ENCODE measurements at places on chromosomes 2 and 18. TPM values are rescaled to one million over a fixed set of nuclear protein-coding genes. Genes with fewer than 3 reads are reported as not detected.

The KCNG2 gene
- not detected for total RNA-seq

The CCDC121 gene
- 0.66 TPM for total RNA-seq

The GTF3C2 gene
- 86.6 TPM for total RNA-seq

The FNDC4 gene
- total RNA-seq: 0.10 TPM

The OR6B2 gene
- total RNA-seq: not detected

The FER1L5 gene
- total RNA-seq: not detected

The ASXL3 gene
- not detected for total RNA-seq

The GTF2A1L gene
- total RNA-seq: 0.39 TPM

The TLX2 gene
- 1.2 TPM for total RNA-seq

The LAMA1 gene
- total RNA-seq: not detected

The UGGT1 gene
- total RNA-seq: 65.2 TPM

The GALR1 gene
- total RNA-seq: not detected

The SULT1C4 gene
- total RNA-seq: not detected

The ARHGEF4 gene
- total RNA-seq: 0.05 TPM

The SFXN5 gene
- total RNA-seq: 12.0 TPM

The DYNAP gene
- not detected for total RNA-seq

The RAB10 gene
- total RNA-seq: 130 TPM

The CNGA3 gene
- total RNA-seq: not detected

The HAAO gene
- 0.86 TPM for total RNA-seq

The HTR2B gene
- total RNA-seq: not detected

The CYP27A1 gene
- 0.39 TPM for total RNA-seq

The ARHGAP15 gene
- 64.3 TPM for total RNA-seq

The MROH2A gene
- not detected for total RNA-seq

The C2orf66 gene
- total RNA-seq: 0.42 TPM

The SERPINB3 gene
- total RNA-seq: not detected

The SETBP1 gene
- 36.2 TPM for total RNA-seq

The BCL2 gene
- 95.9 TPM for total RNA-seq

Measured in activated T-helper 1 cell treated with anti-CD3 and anti-CD28 coated beads, Interleukin-12 subunit alpha, Interleukin-12 subunit beta, Interleukin-2, Interleukin-4 antibody, amounts not matched to agents 30 ng/mL and 10 ng/mL and 1 ng/mL, durations not matched to agents 14 hours and 24 hours and 36 hours (primary cell).